NCI-H1417 treated with DMSO at 0.1 percent for 48 hours (cell line): ENCODE measurements at places on chromosomes 7 and 10.

GRCh38 chr10:129344731-129345355, 122.2 kb upstream of the MGMT start:
- no peak for DNase-seq

DNA sequence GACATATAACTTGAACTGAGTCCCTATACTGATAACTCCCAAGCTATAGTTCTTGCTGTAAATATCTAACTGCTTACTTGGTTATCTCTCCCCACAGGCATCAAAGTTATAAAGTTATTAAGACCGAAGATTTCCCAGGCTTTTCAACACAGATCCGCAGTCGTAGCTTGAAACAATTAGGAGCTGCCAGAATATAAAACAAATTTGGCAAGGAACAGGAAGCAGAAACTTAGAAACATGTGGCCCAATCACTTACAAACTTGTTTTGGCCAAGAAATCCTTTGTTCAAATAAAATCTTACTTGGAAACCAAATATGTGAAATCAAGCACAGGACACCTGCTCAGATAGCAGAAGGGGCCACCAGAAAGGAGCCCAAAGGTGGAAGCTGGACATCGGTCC, 9.0 kb downstream of the SLC16A12 start:
- DNase-seq: no peak

GRCh38 chr7:105820363-105821066, 55.9 kb downstream of the ATXN7L1 start:
- DNase-seq: no peak

- no peak for DNase-seq
Measured at GRCh38 chr10:90480466-90480865, 377.4 kb downstream of the HTR7 start.

DNA sequence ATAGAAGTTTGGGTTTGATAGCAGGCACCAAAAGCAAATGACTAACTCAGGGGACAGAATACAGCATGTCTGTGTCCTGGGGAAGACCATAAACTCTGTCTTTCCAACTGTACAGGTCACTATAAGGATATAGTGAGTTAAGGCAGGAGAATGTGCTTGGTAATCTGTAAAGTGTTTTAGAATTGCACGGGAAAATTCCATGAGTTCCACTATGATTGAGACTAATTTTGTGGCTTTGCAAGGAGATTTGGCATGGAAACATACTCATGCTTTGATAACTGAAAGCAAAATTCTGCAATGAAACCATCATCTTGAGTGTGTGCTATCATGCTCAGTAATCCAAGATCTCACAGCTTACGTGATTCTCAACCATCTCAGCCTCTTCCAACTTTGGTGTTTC, 152.6 kb downstream of the PKD1L1 start:
- DNase-seq: no peak

DNA sequence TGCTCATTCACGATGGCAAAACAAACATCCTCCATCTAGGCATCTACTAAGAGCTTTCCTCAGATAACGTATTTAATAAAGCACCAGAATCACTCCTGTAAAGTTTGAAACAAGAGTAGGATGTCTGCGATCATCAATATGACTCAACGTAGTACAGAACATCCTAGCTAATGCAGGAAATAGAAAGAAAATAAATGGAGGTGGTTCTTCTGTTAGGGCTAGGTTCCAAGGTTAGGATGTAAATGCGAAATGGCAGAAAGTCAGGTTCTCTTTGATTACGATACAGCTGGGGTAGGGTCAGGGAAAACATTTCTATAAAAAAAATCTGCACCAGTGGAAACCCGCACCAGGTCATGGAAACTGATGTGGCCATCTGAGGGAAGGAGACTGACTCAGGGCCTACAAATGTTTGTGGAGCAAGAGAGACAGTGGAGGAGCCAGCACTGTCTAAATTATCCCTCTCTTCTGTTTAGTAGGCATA, 29.1 kb downstream of the CCDC6 start:
- no peak for DNase-seq

DNA sequence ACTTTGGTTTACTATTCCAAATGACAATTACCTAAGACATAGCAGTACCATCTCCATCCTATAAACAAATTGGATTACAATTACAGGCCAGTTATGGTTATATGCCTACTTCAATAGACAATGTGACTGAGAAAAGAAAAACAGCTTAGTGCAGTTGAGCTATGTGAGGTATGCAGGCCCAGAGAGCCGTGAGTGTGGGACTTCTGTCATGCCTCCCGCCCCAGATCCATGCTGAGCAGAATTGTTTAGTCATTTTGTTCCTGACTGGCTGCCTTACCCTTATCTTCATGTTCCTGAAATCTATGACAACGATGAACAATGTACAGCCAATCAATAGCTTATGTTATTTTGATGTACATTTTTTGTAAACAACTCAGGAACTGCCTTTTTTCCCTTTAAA, 21.7 kb downstream of the LARP4B start:
- no peak for DNase-seq

GRCh38 chr10:113225903-113226302, 275.9 kb downstream of the TCF7L2 start:
- no peak for DNase-seq

DNA sequence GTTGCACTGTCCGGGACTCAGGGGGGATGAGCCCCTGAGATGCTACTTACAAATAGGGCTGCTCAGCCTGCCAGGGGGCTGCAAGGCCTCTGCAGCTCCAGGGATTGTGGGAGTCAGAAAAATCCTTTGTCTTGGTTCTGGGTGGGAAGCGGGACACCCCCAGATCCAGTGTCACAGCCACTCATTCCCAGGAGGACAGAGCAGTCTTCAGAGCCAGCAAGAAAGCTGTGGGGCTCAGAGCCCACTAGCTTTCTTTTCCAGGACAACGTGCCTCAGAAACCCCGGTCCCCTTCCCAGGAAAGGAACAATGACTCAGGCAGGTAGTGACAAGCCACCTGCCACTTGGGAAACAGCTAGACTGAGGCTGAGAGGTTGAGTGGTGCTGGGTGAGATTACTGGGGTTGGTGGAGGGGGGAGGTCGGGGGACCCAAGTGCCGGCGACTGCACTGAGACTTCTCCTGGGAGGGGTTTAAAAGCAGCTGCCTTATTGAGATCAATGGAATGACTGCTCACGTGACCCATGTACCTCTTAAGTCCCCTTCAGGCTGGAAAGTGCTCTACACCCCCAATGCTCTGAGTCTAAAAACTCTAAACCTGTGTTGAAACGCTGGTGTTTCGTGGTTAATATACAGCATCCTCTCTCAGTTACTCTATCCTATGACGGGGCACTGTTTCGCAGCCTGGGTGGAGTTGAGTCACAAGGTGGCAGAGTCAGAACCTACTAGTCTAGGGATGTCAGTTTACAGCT, 123.6 kb downstream of the UBE2H start:
- DNase-seq: no peak

- peak; percentile 36 for DNase-seq
Measured at GRCh38 chr7:158107806-158108205, 479.8 kb downstream of the PTPRN2 start.

DNA sequence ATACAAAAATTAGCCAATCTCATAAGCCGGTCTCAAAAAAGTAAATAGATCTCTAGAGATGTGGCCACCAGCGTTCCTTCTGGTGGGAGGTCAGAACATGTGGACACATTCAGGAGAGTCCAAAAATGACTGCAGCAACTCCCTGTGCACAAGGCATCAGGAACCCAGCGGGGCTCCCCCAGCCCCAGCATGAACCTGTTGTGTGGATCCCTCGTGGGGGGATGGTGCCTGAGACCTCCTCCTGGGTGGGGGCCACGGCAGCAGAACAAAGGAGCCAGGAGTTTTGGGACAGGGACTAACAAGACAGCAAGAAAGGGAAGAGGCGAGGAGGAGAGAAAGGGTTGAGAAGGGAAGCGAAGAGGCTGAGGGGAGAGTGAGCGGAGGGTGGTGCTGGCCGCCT, 121.8 kb downstream of the WDR37 start:
- no peak for DNase-seq

GRCh38 chr7:88280801-88281200, 25.9 kb downstream of the STEAP4 start:
- no peak for DNase-seq

- no peak for DNase-seq
Measured at GRCh38 chr10:109624939-109625338, 298.4 kb downstream of the XPNPEP1 start.

DNA sequence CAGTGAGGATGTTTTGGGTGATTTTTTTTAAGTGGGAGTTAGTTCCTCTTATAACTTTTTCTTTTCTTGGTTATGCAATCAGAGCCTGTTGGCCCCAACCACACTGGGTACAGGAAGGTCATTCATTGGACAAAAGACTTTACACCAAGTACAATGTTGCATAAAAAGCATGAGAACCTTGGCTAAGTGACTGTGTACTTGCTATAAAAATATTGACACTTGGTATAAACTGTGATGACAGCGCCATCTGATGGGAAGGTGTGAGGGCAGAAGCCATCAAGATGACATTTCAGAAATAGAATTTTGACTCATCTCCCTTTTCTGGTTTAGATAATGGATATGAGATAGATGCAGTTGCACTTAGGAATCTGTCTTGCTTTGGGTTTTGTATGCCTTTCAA, 126.4 kb upstream of the CCDC6 start:
- DNase-seq: no peak

- no peak for DNase-seq
Measured at GRCh38 chr10:4334871-4335270, 491.1 kb upstream of the AKR1E2 start.

DNA sequence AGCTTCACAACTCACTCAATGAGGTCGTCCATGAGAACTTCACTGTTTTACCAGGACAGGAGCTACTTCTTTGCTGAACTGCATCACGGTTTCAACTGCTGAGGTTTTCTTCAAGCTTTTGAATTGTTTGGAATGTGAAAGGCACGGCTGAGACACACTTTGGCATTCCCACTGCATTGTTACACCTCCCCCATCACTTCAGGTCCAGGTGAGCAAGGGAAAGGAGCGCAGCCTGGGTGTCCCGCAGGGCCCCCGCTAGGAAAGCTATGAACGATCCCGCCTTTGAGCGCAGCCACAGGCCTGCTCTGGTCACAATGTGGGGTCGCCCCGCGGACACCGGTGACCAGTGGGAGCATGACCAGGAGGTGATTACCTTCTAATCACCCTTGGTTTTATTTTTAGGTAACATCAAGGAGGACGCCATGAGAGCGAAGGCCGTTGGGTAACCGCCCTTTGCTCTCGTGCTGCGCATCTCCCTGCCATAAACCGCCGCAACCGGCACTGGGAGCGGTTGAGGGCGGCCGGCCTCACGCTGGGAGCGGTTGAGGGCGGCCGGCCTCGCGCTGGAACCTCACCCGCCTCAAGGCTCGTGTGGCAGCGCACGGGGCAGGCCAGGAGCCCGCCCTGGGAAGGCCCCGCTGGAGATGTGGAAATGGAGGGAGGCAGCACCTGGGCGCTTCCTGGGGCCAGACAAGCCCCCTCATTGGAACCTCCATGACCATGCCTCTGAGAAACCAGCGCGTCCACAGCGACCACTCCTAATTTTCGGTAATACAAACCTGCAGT, 50.9 kb upstream of the SGMS1 start:
- no peak for DNase-seq

GRCh38 chr10:62915158-62915557, 99.0 kb upstream of the EGR2 start:
- DNase-seq: no peak

- DNase-seq: no peak
Measured at GRCh38 chr10:132848291-132848701, 62.3 kb upstream of the NKX6-2 start.

DNA sequence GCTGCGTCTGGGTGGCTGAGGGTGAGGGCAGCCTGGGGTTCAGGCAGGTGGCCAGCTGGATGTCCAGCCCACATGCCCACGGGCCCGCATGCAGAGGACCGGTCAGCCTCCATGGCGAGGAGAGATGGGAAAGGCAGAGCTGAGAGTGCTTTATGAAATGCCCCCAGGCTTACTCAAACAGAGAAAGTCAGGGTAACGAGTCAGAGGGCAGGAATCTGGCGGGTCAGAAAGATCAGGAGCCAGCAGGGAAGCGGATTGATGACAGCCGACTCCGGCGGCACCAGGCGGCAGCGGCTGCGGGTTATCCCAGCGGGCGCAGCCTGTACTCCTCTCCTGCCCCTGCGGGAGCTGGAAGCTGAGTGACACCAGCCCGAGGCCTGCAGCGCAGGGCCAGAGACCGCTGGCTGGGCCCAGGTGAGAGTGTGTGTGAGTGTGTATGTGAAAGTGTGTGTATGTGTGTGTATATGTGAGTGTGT, 13.4 kb downstream of the SLC13A4 start:
- DNase-seq: no peak

GRCh38 chr7:22574754-22575520, 74.9 kb upstream of the STEAP1B start:
- no peak for DNase-seq

DNA sequence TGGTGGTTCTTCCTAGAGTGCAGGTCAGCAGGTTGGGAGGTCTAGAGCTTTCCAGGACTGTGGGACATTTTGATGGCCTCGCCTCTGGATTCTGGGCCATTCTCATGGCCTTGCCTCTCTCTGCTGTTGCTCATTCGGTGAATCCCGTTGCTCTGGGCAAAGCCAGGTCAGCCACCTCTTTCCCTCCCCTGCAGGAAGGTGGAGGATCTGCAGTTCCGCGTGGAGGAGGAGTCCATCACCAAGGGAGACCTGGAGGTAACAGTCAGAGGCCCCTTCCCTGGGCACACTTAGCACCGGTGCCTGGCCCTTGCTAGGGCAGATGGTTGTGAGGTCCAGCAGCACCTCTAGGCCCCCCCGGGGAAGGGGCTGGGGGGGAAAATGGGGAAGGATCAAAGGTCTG, 74.9 kb downstream of the CLIP2 start:
- DNase-seq: no peak

DNA sequence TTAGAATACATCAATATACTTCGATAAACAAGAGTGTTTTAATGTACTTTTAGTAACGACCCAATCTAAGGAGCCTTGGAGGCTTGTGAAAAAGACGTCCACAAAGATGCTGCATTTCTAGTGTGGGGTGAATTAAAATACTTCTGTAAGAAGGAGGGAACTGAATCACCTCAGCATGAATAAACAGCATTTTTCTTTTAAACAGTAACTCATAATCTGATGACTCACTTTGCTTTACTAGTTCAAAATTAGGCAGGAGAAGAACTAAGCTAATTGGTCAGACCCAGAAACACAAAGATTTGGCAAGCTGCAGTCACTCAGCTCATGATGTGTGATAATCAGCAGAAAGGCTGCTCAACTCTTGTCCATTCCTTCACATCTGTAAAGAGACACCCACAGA, 24.2 kb downstream of the NCOA4 start:
- DNase-seq: no peak
